Spinal cord (tissue), 10 donors: ENCODE measurements at places on chromosomes 1 and 21. TPM values are rescaled to one million over a fixed set of nuclear protein-coding genes. Genes with fewer than 3 reads are reported as not detected.
A peak's percentile ranks its signal among the peaks of the same experiment; 100 is the strongest.

DNA sequence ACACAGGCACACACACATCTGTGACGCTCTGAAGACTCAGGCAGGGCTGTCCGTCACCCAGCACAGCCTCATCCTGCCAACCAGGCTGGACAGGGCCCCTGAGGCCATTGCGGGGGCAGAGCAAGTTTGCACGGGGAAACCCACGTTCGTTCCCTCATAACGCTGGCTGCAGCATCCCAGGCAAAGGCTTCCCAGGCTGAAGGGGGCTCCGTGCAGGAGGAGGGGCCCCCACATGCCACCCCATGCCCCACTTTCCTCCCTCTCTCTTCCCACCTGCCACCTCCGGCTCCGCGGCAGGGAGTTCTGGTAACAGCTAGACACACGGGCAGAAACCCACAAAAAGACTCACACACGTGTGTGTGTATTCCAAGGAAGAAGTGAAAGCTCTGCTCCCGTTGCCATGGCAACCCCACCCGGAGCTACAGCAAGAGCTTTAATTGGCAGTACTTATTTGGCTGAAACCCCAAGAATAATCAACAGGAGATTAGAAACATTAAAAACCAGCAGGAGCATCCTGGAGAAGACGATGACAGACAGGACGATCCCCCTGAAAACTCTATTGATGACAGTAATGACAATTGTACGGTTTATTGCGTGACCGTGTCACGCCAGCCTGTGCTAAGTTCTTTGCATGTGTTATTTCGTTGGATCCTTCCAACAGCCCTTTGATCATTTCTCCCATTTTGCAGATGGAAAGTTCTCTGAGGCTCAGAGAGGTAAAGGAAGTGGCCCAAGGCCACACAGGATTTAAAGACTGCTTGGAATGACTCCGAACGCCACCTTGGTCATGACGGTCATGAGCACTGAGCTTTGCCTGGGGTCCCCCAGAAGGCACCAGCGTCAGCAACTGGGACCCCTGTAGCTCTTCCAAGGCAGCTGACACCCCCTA, 247.1 kb downstream of the NPHP4 start:
- peak; percentile 78 for DNase-seq

DNA sequence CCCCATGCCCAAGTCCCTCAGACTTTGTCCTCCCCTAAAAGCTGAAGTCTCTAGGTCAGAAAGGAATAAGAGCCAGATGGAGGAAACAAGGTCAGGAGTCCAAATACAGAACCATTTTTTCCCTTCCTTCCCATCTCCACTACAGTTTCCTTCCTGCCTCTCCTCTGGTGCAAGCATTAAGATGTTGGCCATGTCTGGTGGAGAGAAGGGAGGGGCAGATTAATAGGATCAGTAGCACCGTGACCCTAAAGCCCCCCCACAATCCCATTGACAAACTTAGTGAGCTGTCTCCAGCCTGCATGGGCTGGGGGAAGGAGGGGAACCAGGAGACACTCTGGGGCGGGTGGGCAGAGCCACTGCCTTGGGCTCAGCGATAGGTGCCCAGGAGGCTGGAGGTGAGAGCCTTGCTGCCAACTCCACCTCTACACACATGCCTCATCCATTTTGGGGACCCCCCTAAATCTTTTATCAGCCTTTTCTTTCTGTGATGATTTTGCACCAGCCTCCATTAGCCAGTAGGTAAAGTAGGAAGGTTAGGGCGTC, 59.8 kb downstream of the RHBG start:
- no peak for DNase-seq

GRCh38 chr1:230905733-230906132, 37.4 kb upstream of the C1orf198 start:
- no peak for DNase-seq

DNA sequence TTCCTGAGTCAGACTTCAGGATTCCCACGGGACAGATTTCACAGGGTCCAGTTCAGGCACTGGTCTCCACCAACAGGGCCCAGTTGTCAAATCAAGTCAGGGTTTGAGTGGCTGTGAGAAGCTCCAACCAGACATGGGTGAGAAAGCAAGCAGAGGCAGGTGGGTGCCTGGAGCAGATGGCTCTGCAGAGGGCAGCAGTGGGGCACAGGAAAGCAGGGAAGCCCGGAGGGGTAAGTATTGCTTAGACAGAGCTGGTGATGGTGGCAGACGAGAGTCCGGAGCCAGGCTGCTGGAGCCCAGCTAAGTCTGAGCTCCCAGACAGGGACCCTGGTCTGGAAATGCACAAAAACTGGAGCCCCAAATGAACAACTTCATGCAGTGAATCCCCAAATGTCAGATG, 40.4 kb downstream of the RIMS3 start:
- peak; percentile 53 for DNase-seq

Gene TSACC
- not detected for total RNA-seq

Gene LCE2B
- not detected for total RNA-seq

DNA sequence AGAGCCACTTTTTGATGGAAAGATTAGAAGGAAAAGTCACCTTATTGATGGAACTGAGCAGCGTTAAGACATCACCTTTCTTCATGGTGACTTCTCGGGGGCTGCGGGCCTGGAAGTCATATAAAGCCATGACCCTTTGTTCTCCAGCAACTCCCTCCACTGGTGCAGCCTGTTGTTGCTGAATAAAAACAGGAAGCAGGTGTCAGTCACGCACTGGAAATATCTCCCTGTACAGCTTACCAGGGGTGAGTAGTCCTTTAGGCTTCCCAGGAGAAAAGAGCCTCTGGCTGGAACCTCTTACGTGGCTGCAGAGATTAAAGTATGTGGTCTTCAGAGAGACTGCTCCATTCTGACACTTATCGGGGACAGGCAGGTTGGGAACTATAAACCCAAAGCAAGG, 31.9 kb downstream of the SPTA1 start:
- no peak for DNase-seq

GRCh38 chr1:111882559-111882958, 106.9 kb downstream of the KCND3 start:
- DNase-seq = no peak

Gene ZNF683
- total RNA-seq = not detected

DNA sequence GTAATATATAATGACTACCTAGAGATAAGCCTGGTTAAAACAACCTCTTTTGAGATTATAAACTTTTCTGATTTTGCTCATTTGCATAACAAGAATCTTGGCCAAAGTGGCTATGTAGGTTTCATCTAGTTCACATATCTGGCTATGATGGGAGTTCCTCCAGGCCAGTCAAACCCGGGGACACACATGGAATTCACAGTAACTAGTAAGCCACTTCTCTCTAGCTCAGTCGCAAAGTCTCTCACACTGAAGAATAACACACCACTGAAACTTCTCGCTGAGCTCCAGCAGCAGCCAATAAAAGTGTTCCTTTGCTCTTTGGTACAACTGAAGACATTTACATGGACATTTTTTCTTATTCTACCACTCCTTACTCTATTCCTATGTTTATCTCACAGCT, 36.0 kb upstream of the GRIK1 start:
- DNase-seq = no peak

Gene CLCA4
- 1.6 TPM for total RNA-seq

- DNase-seq = no peak
Measured at GRCh38 chr21:37509802-37510393, 143.3 kb downstream of the DYRK1A start.

DNA sequence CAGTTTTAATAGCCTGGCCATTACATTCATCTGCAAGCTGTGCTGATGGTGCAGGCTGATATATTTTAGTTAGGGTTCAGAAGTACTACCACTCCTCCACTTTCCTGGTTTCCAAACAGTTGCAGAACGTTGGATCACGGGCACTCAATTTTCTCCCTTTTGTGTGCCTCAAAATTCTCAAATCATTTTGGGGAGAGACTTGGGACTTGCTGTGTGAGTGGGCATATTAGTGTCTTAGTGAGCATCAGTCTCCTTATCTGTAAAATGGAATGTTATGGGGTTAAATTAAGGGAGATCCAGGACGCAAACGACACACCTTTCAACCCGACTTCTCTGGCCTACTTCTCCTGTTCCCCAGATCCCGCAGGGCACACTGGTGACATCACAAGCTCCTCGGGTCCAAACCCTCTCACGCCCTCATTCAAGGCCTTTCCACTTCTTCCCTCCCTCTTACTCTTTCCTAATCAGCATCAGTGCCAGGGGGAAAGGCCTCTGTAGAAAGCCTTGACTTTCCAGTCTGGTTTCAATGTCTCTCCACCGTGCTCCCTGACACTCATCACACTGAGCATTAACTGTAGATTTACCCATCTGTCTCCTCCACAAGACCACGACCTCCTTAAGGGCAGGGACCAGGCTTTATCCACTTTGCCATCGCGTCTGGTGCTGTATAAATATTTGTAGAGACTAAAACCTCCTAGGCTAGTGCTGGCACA, 1.2 kb downstream of the PIGP start:
- DNase-seq = no peak

GRCh38 chr21:41868062-41868710, 11.0 kb downstream of the PRDM15 start:
- no peak for DNase-seq

- DNase-seq = no peak
Measured at GRCh38 chr1:181178241-181178879, 89.9 kb downstream of the IER5 start.
